ENCODE measurements at places on chromosomes 16 and 17. TPM values are rescaled to one million over a fixed set of nuclear protein-coding genes. Genes with fewer than 3 reads are reported as not detected.

DNA sequence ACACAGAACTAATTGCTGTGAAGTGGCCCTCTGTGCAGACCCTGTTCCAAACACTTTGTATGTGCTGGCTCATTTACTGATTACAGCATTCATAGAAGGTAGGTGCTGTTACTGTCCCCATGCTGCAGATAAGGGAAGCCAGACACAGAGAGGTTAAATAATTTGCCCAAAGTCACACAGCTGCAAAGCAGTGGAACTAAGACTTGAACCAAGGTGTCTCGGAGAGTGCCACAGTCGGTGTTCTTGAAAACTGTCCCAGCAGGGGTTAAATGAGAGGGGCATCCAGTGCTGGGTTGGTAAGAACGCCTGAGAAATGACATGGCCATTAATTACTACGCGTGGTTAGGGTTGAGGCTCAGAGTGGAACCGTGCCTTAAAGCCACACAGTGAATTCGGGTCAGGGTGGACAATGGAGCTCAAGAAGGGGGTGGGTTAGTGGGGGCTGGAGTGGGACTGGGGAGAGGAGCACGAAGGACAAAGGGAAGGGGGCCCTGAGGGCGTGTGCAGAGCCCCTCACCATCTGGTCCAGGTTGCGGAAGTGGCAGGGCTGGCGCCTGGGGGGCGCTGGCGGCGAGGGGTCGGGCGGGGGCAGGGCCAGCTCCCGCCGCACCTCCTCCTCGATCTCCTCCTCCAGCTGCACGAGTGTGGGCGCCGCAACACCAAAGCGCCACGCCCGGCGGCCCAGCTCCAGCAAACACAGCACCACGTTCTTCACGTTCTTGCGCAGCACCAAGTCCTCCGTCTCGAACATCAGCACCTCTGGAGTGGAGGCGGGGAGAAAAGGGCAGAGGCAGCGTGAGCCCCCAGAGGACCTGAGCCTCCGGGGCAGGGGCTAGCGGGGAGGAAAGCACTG is 3.3 kb downstream of the GAS2L2 start:
- peak; percentile 47 for DNase-seq

DNA sequence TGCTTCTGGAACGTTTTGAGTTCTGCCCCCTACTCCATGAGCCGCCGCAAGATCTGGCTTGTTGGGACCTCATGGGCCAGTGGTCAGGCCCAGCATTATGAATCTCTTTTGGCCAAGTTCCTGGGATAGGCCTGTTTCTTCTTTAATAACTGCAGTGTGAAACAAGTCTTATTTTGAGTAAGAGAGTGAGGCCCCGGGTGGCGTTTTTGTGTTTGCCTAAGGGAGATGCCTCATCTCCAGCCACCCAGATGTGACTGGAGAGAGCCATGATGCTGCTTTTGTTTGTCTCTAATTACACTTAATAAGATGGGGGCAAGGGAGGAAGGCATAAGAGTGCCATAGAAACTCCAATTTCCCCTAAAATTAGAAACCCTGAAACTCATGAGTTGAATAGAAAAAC is 39.8 kb downstream of the KSR1 start:
- DNase-seq, result no peak

AURKB gene
- 156 TPM for total RNA-seq

- DNase-seq, result no peak
Observed at GRCh38 chr16:85436207-85436606, 176.9 kb upstream of the GSE1 start.

DNA sequence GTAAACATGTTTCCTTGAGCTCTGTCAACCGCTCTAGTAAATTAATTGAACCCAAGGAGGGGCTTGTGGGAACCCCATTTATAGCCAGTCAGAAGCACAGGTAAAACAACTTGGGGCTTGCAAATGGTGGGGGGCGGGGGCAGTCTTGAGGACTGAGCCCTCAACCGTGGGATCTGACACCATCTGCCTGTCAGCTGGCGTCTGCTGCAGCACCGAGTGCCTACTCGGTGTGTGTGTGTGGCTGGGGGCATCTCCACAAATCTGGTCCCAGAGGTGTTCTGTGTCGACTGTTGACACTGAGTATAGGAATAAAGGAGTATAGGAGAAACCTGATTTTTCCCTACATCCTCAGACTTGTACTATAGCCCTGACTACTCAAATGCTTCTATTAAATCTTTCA is 20.6 kb downstream of the CREBBP start:
- no peak for DNase-seq

DNA sequence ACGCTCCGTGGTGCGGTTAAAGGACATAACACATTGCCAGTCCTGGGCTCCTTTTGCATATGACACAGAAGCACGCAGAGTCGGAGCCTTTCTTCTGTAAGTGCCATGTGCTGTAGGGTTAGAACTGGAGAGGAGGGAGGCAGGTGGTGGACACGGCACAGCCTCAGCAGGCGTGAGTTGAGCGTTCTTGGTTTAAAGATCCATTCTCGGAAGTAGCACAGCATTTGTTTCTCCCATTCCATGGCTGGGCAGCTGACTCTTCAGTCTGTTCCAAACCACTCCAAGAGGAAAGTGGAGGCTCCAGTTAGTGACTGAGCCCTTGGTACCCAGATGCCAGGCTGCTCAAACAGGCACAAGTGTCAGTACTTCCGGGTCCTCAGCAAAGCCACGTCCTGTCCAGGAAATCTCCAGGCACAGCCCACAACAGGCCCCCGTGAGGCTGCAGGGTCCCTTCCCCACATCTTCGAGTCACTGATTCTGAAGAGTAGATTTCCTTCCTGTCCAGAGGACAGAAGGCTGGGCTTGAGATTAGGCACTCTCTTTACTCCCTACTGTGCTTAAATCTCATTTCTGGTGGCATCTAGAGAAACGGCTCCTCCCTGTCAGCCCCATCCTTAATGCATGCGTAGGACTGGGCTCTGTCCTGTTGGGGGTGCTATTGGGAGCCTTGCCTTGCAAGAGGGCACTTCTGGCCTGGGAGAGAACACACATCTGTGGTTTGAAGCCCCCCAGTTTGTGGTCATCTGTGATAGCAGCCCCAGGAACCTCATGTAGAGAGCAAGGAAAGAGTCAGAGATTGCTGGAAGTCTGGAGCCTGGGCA is 39.6 kb upstream of the NAT9 start:
- DNase-seq, result peak; percentile 80

PLK1 gene
- total RNA-seq, result 93.5 TPM

PPY gene
- not detected for total RNA-seq

DNA sequence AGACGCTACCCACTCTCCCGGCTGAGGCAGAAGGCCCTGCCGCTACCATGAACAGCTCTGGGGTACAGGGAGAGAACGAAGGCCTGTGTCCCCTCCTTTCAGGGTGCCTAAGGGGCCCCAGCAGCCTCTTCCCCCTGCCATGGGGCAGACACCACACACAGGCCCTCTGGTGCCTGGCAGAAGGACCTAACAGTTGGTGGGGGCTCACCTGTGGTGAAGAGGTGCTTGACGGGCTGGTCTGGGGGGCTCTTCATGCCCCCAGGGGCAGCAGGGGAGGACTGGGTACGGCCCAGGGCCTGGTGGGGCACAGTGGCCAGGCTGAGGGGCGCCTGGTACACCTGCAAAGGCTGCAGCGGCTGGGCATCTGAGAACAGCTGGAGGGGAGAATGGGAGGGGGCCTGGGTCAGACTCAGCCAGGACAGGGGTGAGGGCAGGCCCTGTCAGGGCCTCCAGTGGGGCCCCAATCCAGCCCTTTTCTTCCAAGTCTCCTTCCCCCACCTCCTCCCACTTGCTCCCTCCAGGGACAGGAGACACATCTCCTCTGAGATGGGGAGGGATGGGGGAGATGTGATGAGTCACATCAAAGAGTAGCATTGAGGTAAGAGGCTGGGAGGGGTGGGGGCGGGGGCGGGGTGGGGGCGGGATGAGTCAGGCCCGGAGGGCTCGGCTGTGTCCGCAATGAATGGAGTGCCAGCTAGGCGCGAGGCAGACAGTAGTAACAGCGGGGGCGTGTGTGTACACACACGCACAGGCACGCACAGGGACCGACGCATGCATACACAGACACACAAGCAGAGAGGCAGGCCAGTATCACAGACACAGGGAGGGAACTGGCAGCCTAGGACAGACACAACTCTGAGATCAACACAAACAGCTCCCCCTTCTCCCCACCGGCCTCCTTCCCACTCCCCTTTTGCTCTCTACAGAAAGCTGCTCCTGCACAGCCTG is 16.1 kb downstream of the G6PC3 start:
- peak; percentile 67 for DNase-seq

DNA sequence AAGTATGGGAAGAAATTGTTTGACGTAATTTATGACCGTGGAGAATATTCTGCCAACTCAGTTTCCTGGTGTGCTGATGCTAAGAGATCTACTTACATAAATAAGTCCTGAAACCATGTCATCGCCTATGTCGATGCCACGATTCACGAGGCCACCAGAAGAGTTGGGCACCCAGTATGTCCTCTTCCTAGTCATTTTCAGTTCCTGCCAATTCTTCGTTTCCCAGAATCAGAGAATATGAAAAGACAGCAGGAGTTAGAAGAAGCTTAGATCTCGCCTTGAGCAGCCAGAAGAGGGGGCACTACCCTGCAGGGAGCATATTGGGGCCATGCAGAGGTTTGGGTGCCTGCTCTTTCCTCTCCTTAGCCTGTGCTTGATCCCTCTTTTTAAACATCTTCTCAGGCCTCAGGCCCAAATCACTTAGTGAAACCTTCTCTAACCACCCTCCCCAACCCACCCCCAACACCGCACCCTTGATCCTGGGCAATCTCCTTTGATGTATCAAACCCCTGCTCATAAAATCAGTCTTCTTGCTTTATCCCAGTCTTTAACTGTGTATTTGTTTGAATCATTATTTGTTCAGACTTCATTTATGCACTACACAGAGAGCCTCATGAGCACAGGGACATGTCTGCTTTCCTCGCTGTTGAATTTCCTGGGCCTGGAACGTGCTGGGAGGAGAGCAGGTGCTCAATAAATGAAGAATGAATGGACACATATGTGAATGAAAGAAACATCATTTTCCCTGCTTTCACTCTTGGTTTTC is 12.2 kb upstream of the LONP2 start:
- peak; percentile 58 for DNase-seq

DNA sequence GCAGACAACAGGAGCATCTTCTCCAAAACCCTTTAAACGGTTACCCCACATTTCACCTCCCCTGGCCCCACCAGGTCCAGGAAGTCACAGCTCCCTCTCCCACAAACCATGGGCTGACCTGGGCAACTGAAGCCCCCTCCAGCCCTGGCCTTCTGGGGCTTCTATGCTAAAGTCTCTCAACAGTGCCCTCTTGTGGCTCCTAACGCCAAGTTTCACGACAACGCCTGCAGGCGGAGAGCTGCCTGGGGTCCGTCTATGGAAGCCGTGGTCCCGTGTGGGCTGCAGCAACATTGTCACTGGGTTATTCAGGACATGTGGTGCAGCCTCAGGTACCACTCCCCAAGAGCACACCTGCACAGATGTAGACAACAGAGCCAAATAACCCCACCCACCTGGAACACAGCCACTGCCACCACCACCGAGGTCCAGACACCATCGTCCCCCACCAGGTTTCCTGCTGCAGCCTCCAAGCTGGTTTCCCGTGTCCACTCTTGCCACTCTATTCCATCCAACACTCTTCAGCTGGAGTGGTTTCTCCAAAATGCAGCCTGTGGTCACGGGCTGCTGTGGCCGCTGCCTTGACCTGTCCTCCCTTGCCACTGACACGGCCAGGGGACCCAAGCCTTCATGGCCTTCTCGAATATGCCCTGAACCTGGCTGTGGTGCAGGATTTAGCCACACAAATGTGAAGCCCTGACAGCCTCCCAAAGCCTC is 19.1 kb downstream of the C16orf95 start:
- DNase-seq, result peak; percentile 85

Data from neural progenitor cell (in vitro differentiated cells).